Upper lobe of right lung (tissue), 1 donor: ENCODE measurements at places on chromosomes 13 and 19. TPM values are rescaled to one million over a fixed set of nuclear protein-coding genes. Genes with fewer than 3 reads are reported as not detected.
A peak's percentile ranks its signal among the peaks of the same experiment; 100 is the strongest.

Gene CD70
- total RNA-seq = 1.7 TPM

Gene PBX4
- 3.4 TPM for total RNA-seq

- H3K4me1 ChIP-seq = no peaks in the 10 kb centered on the region
- no peak overlapping the region for H3K4me3 ChIP-seq
- H3K36me3 ChIP-seq = peaks cover 16% of the 10 kb centered on the region
- no peak for DNase-seq
Observed at GRCh38 chr19:2318923-2319322, 9.5 kb downstream of the LSM7 start.

GRCh38 chr13:99979453-99980200 is 2.0 kb upstream of the ZIC2 start:
- DNase-seq = peak; percentile 58
- peaks cover 100% of the 10 kb centered on the region for H3K27me3 ChIP-seq
- H3K4me3 ChIP-seq = peak overlapping the region; percentile 47
- H3K4me1 ChIP-seq = peaks cover 18% of the 10 kb centered on the region
- no peak overlapping the region for H3K27ac ChIP-seq
- no peaks in the 10 kb centered on the region for H3K36me3 ChIP-seq

- no peak for DNase-seq
- H3K36me3 ChIP-seq = no peaks in the 10 kb centered on the region
- no peaks in the 10 kb centered on the region for H3K27me3 ChIP-seq
- no peak overlapping the region for H3K4me3 ChIP-seq
- H3K27ac ChIP-seq = no peak overlapping the region
Observed at GRCh38 chr19:17001603-17002183, 24.9 kb downstream of the CPAMD8 start.

GRCh38 chr13:112445411-112446271 is 69.5 kb downstream of the SPACA7 start:
- no peak overlapping the region for H3K27ac ChIP-seq
- H3K36me3 ChIP-seq = no peaks in the 10 kb centered on the region

DNA sequence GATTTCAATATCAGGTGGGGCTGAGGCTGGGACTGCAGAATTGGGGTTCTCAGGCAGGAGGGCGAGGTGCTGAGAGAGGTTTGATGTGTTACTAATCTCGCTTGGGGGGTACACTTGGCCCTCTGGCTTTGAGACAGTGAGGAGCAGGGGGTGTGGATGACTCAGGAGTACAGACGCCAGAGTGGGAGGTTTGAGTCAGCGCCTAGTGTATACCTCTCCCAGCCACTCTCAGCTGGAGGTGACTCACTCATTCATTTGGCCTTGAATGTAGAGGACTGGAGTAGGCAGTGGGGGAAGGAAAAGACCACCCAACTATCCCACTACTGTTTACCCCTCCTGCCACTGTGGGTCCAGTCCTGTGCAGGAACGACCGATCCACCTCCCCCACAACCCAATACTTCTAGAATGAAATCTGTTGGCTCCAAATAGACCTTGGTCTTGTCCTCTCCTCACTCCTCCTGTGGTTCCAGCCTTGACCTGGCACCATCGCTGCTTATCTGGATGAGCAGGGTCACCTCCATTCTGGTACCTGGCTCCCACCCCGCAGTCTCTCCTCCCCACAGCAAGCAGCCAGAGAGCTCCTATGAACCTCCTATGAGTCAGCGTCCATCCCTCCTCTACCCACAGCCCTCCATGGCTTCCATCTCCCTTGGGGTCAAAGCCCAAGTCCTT is 20.1 kb upstream of the ZNRF4 start:
- no peak for DNase-seq
- H3K27ac ChIP-seq = no peak overlapping the region
- H3K36me3 ChIP-seq = no peaks in the 10 kb centered on the region
- H3K4me1 ChIP-seq = no peaks in the 10 kb centered on the region
- H3K27me3 ChIP-seq = peaks cover 13% of the 10 kb centered on the region

DNA sequence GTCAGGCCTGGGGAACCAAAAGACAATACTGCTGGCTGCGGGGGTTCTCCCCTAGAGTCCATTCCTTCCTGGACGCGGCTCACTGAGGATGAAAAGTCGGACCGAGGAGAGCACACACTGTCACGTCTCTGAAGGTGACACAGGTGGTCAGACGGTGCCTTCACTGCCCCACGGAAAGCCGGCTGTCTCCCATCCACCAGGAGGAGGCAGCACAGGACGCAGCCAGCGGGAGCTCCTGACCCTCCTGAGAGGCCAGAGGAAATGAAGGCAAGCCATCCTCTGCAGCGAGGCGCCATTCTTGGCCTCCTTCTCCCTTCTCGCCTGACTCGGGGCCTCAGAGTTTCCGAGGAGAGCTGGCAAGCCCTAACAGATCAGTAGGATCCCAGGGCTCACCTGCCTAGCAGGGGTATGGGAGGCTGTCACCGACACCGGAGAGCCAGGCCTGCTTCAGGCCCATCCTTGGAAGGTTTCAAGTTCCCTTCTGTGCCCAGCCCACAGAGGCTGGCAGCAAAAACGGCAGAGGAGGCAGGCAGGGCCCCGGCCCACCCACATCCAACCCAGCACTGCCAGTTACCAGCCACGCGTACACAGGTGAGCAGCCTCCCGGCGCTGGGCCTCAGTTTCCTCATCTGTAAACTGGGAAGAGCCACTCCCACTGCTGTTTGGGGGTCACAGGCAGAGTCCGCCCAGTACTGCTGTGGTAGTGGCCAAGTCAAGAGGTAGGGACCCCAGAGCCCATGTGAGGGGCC is 4.5 kb downstream of the REXO1 start:
- no peak overlapping the region for H3K4me3 ChIP-seq
- no peaks in the 10 kb centered on the region for H3K36me3 ChIP-seq
- H3K4me1 ChIP-seq = peaks cover 67% of the 10 kb centered on the region
- DNase-seq = no peak
- no peak overlapping the region for H3K27ac ChIP-seq

DNA sequence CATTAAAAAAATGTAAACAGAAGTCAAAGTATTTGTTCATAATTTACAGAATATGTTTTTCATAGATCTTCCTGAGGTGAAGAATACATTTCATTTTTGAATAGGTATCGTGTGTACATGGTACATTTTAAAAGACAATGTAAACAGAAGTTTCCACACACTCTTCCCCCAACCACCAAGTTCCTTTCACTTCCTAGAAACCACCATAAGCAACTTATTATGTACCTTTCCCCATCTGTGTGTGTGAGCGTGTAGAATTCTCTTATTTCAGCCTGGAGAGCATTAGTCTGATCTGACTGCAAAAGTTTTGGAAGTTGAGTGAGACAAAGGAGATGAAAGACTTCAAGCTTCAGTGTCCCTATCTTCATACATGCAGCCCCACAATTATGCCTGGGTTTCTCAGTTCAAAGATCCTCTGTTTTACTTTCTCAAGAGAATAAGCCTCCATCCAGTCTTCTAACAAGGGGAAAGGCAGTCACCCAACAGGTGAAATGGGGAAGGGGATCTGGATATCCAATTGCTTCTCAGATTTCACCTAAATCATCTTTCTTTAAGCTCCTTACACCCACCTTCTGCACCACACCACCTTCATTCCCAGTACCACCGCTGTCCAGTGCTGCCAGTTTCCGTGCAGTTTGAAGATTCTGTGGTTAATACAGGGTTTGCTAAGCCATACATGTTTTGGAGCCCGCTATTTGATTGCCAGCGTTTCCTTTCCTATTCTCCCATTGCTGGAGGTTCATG is 2.1 kb downstream of the TEX30 start:
- DNase-seq = no peak
- H3K27ac ChIP-seq = no peak overlapping the region
- peaks cover 5% of the 10 kb centered on the region for H3K4me1 ChIP-seq
- H3K4me3 ChIP-seq = no peak overlapping the region
- no peaks in the 10 kb centered on the region for H3K27me3 ChIP-seq

DNA sequence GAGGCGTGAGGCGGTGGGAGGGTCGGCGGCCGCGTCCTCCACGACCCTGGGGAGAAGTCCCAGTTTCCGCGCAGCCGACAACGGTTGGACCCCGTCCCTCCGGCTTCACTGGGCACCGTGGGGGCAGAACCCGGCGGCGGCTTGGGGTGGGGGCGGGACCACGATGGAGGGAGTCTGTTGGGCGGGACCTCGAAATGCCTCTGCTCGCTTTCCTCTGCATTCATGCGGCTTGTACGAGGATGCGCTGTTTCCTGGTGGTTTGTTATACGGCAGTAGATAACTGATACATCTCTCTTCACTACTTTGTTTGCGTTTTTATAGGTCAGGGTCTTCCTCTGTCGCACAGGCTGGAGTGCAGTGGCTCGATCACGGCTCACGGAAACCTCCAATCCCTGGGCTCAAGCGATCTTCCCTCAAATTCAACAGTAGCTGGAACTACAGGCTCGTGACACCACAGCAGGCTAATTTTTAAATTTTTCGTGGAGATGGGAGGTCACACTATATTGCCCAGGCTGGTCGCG is 24.6 kb upstream of the ZNF846 start:
- no peaks in the 10 kb centered on the region for H3K36me3 ChIP-seq
- peak overlapping the region; percentile 67 for H3K27ac ChIP-seq
- peaks cover 5% of the 10 kb centered on the region for H3K4me1 ChIP-seq
- DNase-seq = peak; percentile 86
- H3K4me3 ChIP-seq = peak overlapping the region; percentile 56
- no peaks in the 10 kb centered on the region for H3K27me3 ChIP-seq

DNA sequence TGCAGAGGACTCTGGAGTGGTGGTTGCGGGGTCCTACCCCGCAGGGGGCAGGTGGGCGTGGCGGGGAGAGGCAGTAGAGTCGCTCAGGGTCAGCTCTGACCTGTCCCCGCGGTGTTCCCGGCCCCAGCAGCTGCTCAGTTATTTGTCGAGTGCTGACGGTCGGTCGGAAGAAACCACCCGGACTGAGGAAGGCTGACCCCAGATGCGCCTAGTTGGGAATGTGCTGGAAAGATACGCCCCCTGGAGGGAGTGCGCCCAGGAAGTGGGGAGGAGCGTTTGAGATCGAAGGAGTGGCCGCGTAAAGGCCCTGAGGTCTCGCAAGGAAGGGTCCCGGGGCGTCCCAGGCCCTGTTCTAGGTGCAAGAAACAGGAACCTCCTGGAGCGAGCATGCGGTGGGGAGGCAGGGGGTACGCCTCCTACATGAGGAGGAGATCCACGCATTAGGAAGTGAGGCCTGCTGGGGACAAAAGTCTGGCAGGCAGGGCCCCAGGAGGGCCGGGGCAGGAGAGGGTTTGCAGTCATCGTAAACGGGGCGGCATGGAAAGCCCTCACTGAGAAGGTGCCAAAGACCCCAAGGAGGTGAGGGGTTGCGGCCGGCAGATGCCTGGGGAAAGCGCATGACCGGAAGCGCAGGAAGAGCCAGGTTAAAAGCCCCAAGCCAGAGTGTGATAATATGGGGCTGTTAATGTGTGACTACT is 9.2 kb downstream of the CCDC8 start:
- peak overlapping the region; percentile 48 for H3K4me3 ChIP-seq
- H3K27me3 ChIP-seq = peaks cover 32% of the 10 kb centered on the region
- peaks cover 10% of the 10 kb centered on the region for H3K4me1 ChIP-seq
- H3K27ac ChIP-seq = peak overlapping the region; percentile 47

GRCh38 chr13:99845161-99845874 is 126.2 kb downstream of the ZIC5 start:
- no peaks in the 10 kb centered on the region for H3K36me3 ChIP-seq
- no peak overlapping the region for H3K4me3 ChIP-seq
- H3K27ac ChIP-seq = no peak overlapping the region
- DNase-seq = no peak

DNA sequence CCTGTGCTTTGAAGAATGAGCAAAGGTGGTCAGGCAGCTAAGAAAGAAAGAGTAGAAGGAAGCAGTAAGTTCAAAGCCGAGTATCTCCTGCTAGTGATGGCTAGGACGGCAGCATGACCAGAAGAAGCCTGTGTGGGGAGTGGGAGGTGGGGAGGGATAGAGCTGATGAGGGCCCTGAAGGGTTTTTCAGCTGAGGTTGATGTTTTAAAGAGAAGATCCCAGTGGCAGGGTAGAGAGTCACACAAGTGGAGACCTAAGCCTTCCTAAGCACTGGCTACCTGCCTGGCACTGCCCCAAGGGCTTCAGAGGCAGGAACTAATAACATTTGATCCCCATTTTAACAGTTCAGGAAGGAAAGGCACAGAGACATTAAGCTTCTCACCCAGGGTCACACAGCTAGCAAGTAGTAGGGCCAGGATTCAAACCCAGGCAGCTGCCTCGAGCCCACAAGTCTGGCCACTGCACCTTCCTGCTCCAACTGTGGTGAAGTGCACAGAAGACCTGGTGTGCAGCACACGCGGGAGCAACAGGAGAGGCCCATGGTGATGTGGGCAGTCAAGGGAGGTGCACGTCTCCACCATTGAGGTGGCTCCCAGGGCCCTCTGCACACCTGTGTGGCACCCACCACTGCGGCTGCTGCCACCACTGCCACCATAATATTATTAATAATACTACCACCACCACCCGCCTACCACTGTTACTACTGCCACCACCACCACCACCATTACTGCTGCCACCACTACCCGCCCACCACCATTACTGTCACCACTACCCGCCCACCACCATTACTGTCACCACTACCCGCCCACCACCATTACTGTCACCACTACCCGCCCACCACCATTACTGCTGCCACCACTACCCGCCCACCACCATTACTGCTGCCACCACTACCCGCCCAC is 22.1 kb downstream of the CUL4A start:
- no peak overlapping the region for H3K27ac ChIP-seq
- H3K4me3 ChIP-seq = no peak overlapping the region
- DNase-seq = no peak
- peaks cover 6% of the 10 kb centered on the region for H3K4me1 ChIP-seq

DNA sequence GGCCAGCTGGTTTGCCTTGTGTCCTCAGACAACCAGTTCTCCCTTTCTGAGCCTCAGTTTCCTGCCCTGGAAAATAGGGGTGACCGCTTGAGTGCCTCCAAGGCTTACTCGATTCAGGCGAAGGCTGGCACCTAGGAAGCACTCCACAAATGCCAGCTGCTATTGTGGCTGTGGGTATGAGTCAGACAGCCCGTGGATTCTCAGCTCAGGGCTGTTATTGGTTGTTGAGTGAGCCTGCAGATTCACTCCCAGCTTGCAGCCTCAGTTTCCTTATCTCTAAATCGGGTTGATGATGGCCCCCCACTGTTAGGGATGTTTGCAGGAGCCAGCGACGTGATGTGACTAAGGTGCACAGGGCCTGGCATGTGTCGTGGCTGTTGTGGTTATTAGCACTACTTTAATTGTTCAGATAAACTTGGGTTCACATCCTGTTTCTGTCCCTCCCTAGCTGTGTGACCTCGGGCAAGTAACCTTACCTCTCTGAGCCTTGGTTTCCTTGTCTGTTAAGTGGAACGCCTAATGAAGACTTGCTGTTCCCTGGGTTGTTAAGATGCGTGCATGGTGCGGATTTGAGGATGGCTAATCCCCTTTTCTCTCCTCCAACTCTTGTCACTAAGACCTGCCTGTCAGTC is 2.4 kb downstream of the MARK4 start:
- H3K27ac ChIP-seq = no peak overlapping the region
- H3K4me1 ChIP-seq = peaks cover 30% of the 10 kb centered on the region
- no peak for DNase-seq
- H3K4me3 ChIP-seq = no peak overlapping the region
- no peaks in the 10 kb centered on the region for H3K27me3 ChIP-seq
- no peaks in the 10 kb centered on the region for H3K36me3 ChIP-seq
